ENCODE measurements at places on chromosomes 7 and 10.

GRCh38 chr7:151822541-151823181 is 54.3 kb downstream of the PRKAG2 start:
- no peak for DNase-seq

- DNase-seq, result no peak
Measured at GRCh38 chr7:104207348-104207730, 474 bp downstream of the ORC5 start.

DNA sequence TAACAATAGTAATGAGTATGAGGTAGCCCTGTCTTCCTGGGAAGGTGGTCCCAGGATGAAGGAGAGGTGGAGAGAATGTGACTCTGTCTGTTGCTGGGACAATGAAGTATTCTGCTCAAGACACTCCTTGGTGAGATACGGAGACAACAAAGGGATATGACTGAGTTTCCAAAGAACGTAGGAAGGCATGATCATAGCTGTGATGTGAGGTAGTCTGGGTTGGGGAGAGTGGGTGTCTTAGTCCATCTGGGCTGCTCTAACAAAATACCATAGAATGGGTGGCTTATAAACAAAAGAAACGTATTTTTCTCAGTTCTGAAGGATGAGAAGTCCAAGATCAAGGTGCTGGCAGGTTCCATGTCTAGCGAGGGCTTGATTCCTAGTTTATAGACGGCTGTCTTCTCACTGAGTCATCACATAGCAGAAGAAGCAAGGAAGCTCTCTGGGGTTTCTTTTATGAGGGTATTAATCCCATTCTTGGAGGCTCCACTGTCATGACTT is 84.9 kb upstream of the RHOBTB1 start:
- no peak for DNase-seq

- DNase-seq, result peak; percentile 87
Measured at GRCh38 chr10:73529089-73529832, 33.4 kb upstream of the PPP3CB start.

DNA sequence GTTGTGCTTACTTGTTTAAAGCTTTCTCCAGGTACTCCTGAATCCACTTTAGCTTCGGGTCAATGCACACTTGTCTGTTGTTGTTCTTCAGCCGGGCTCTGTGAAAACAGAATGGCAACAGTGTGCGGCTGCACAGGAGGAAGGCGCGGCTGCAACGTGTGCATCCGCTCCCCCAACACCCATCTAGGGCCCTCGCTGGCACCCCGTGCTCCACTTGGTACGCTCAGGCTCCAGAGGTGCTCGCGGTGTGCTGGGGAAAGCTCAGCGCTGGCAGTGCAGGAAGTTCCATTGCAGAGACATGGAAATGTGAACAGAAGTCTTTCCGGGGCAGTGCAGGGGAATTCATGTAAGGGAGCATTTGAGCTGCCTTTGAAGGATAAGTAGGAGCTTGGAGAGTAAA is 6.3 kb downstream of the CXCL12 start:
- DNase-seq, result no peak

DNA sequence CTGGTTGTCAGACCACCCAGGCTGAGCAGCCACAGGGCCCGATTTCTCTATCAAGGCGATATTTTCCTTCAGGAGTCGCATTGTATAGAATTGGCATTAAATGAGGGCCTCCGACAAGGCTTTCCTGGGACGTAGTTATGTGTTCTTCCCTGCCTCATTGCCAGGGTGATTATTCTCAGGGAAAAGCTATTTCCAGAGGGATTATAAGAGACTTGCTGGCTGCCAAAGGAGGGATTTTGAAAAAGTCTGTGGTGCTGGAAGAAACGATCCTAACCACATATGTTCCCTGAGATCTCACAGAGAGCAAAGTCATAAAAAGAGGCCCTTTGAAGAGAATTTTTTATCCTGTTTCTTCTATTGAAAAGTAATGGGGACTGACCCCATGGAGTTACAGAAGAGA is 27.7 kb upstream of the SDHAF3 start:
- no peak for DNase-seq

DNA sequence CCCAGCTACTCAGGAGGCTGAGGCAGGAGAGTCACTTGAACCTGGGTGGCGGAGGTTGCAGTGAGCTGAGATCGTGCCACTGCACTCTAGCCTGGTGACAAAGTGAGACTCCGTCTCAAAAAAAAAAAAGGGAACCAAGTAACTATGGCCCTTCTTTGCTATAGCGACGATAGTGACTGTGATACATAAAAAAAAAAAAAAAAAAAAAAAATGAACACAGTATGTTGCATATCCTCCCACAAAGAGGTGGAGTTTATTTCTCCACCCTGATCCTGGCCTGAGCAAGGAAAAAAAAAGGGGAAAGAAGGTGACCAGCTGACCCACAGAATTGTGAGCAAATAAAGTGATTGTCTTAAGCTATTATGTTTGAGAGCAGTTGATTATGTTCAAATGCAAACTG is 42.3 kb upstream of the STEAP1B start:
- no peak for DNase-seq

DNA sequence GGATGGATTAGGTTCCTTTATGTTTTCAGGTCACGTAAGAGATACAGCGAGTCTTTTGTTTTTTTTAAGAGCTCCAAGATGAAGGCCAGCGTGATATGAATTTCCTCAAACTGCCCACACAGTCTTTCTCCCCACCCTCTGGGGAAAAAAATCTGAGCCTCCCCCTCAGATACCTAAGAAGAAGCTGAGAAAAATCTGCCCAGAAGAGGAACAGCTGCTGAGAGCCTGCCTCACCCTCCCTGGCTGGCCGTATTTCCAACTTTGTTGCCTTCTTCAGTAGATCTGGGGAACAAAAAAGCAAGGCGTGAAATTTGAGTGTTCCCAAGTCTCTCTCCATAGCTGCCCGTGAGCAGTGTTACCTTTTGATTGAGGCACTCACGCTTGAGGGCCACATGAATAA is 208.1 kb downstream of the KIAA1217 start:
- no peak for DNase-seq

- DNase-seq, result no peak
Measured at GRCh38 chr10:43878386-43878785, 229.7 kb upstream of the ZNF32 start.

GRCh38 chr7:105838627-105839231 is 37.7 kb downstream of the ATXN7L1 start:
- peak; percentile 32 for DNase-seq
